ENCODE measurements at places on chromosomes 5 and 9.

DNA sequence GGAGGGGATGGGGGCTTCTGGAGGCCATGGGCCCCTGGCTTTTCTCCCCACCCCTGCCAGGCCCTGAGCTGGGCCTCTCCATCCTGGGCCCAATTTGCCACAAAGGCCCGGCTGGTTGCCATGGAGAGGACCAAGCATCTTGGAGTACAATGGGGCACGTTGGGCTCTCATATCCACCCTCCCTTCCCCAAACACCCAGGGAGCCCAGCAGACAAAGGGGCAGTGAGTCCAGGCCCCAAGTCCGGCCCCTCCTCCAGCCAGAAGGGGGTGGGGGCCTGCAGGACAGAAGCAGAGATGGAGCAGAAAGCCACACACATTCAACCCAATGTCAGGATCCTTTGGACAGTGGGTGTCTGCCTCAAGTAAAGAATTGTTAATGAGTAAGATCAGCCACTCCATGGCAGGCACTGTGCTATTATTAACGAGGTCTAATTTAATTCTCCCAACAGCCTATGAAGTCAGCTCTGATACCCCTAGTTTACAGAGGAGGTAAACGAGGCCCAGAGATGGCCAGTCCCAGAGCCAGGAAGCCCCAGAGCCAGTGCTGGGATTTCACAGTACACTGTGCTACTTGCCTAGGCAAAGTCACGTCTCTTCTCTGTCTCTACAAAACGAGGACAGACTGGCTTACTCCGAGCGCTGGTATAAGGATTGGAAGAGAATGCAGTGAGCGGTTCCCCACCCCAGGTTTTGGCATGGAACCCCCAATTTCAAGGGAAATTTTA is 2.3 kb downstream of the CRB2 start:
- no peak for DNase-seq

GRCh38 chr5:139138109-139138508 is 60.1 kb downstream of the SIL1 start:
- no peak for DNase-seq

GRCh38 chr9:126295936-126296600 is 30.6 kb upstream of the MVB12B start:
- no peak for DNase-seq

DNA sequence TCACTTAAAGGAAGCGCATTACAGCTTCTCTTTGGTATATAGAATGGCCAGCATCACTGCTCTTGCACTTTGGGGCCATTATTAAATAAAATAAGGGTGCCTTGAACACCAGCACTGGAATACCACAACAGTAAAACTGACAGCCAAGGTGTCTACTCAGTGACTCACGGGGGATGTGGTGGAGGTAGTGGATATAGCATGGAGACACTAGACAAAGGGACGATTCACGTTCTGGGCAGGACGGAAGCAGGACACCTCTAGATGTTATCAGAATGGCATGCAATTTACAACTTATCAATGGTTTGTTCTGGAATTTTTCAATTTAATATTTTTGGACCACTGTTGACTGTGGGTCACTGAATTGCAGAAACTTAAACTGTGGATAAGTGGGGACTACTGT is 32.9 kb upstream of the PDE8B start:
- DNase-seq: no peak

GRCh38 chr9:99782962-99783718 is 38.5 kb upstream of the NR4A3 start:
- DNase-seq: no peak

DNA sequence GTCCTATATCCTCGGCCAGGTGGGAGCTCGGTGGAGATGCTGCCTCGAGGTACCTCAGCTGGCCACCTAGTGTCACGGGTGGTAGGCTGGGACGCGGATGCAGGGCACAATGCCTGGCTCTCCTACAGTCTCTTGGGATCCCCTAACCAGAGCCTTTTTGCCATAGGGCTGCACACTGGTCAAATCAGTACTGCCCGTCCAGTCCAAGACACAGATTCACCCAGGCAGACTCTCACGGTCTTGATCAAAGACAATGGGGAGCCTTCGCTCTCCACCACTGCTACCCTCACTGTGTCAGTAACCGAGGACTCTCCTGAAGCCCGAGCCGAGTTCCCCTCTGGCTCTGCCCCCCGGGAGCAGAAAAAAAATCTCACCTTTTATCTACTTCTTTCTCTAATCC is 2.0 kb downstream of the PCDHGC3 start:
- DNase-seq: no peak

GRCh38 chr5:178111925-178112324 is 1.4 kb upstream of the N4BP3 start:
- no peak for DNase-seq

GRCh38 chr9:97372580-97372979 is 39.3 kb upstream of the TDRD7 start:
- no peak for DNase-seq

- no peak for DNase-seq
These were observed 383.8 kb upstream of the TUSC1 start for GRCh38 chr9:26061948-26062575.

- peak; percentile 85 for DNase-seq
These were observed 38.6 kb downstream of the HMGCS1 start for GRCh38 chr5:43274435-43275114.

DNA sequence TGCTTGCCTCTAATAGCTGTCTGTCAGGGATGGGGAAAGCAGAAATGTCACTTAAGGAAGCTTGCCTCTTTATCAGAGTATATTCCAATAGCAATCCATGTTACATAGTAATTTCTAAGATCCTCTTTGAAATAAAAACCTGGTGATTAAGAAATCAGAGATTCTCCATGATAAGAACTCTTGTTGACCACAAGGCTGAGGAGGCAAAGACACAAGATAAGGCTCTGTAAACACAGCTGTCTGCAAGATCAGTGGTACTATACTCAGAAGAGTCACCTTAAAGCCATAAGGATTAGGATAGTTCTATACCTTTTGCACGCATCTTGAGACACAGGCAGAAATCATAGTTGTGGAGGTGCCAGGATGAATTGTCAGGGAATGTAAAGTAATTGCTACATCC is 40.3 kb downstream of the HEXB start:
- DNase-seq: no peak

GRCh38 chr9:130663258-130663976 is 977 bp upstream of the PRDM12 start:
- no peak for DNase-seq

DNA sequence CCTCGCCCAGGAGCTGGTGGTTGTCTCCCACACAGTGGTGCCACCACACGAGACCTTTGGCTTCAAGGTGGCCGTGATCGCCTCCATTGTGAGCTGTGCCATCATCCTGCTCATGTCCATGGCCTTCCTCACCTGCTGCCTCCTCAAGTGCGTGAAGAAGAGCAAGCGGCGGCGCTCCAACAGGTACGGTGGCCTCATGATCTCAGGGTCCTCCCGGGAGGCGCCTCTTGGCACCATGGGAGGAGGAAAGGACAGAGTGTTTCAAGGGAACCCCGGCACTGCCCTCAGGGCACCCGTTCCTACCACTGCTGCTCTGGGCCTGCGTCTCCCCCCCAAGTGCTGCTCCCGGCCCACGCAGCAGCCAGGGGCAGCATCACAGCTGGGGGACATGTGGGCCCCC is 18.2 kb upstream of the CARD19 start:
- no peak for DNase-seq

GRCh38 chr5:82365744-82366228 is 87.6 kb upstream of the RPS23 start:
- DNase-seq: no peak

GRCh38 chr5:157578079-157578780 is 2.7 kb upstream of the ADAM19 start:
- DNase-seq: no peak

- no peak for DNase-seq
These were observed 181.6 kb downstream of the DAB2IP start for GRCh38 chr9:121833061-121833460.

DNA sequence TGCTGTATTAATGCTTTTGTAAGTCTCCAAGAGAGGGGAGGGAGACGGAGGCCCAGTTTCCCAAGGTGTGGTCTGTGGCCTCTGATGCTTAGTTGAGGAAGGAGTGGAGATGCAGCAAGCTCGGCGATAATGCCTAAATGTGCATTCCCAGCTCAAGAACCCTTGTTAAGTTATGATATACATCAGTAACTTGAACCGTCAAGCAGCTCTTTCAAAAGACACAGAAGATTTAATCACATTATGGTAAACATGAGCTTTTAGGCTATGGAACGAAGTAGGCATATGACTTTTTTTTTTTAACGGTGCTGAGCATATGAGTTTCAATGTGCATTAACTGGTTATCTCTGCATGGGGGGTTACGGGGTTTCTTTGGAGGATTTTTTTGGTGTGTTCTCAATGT is 22.3 kb upstream of the GLE1 start:
- no peak for DNase-seq

GRCh38 chr9:126108240-126108639 is 218.4 kb upstream of the MVB12B start:
- no peak for DNase-seq

- DNase-seq: no peak
These were observed 172.6 kb downstream of the RGS3 start for GRCh38 chr9:113636165-113636564.

GRCh38 chr5:75509956-75510355 is 1.5 kb downstream of the CERT1 start:
- DNase-seq: no peak

DNA sequence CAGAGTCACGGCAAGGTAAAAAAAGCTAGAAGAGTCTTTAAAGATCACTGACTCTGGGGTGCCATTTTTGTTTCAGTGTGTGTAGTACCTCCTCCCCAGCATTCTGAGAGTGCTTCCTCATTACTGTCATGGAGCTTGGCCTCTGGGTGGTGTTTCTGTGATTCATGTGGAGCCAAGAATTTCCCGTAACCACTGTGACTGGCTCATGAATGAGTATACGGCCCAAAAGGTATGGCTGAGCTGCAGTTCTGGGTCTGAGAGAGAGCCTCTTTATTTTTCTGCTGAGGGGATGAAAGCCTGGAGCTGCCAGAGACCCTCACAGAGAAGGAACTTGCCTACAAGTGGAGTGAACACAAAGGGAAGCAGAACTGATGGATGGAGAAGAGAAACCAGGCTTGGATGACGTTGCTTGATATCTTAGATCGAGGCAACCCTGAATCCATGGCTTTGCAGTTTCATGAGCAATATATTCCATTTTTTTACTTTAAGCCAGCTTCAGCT is 85.6 kb downstream of the PTTG1 start:
- no peak for DNase-seq

DNA sequence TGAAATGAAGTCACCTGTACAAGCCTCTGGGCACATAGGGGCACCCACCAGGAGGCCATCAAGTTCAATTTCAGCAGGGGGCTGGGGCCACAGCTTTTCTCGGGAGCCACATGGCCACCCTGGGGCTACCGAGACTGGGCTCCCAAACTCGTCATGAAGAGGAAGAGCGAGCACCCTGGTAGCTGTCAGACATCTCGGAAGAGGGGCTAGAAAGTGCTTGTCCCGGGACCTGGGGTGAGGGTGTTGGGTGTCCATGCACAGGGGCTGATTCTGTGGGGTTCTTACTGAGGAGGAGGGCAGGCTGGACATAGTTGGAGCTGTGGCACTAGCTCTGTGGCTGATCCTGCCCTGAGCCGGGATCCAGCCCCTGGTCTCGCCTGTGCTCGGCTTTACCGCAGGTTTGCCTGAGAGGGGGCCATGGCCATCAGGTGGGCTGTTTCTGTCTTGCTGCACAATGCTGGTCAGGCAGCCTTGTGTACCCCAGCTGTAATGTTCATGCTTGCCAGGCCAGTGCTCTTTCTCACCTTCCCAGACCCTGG is 70.3 kb downstream of the PHF2 start:
- DNase-seq: no peak

GRCh38 chr9:121598965-121599871 is 52.2 kb upstream of the DAB2IP start:
- no peak for DNase-seq

DNA sequence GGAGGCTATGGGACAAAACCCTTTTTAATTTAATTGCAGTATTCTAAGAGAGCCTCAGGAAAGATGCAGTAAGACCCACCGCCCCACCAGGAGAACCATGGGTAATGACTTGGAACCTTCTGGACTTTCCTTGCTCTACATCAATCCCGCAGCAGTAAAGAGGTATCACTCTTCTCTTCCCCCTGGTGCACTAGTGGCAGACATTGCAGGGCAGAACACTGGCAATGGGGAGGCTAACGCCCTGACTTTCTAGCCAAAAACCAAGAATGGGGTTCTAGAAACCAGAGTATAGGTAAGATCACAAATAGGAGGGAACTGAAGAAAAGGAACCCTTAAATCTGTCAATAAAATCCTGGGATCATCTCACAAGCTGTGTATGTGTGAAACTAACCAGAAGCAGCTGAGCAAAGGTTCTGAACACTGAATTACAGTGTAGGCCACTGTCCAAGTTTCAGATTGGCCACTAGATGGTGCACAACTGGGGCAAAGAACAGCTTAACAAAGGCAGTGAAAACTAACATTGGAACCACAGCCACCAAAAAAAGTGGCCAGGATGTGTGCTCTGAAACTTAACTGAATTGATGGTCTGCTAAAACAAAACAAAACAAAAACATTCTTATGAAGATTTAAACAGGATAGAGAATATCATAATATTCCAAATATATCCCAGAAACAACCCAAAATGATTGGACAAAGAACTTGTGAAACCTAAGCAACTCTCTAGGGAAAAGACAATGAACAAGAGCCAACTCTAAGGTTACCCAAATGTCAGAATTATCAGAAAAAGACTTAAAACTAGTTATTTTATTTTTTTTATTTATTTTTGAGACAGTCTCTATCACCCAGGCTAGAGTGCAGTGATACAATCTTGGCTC is 6.6 kb upstream of the FAM151B start:
- no peak for DNase-seq

DNA sequence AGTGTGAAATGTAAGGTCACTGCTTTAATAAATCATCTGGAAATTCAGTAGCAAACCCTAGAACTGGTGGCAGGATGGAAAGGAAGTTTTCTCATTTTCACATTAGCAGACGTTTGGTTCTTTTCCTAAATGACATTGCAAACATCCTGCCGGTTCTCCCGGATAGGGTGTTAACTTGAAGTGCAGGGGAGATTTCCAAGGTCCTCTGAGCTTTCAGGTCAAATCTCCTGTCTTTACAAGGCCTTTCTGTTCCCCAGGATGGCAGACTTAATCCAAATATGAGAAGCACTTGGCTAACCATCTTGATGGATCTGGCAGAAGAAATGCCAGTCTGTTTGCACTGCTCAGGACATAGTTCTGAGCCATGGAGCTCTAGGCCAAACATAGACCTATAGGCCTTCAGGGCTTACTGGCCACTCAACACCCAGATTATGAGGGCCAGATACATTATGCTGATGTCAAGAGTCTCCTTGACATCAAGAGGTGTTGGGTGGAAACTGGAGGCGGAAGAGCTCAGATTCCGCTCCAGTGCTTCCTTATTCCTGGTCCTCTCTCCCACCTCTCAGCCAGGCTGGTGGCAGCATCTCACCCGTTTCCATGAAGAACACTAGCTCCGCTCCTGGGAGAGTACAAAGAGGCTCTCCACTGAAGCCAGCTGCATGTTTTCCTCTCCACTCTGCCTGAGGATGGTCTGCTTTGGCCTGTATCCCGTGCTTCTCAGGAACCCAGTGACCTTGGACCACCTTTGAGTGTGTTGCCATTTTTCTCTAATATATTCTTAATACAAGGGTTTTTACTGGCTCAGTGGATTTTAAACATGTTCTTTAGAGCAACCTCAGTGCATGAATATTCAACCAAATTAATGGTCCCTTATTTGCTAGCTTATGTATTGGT is 61.0 kb downstream of the RALGPS1 start:
- DNase-seq: peak; percentile 54
